ENCODE measurements at places on chromosomes 13 and 19.
A peak's percentile ranks its signal among the peaks of the same experiment; 100 is the strongest.

GRCh38 chr19:1468821-1469254, 10.2 kb downstream of the C19orf25 start:
- DNase-seq, result peak; percentile 71

DNA sequence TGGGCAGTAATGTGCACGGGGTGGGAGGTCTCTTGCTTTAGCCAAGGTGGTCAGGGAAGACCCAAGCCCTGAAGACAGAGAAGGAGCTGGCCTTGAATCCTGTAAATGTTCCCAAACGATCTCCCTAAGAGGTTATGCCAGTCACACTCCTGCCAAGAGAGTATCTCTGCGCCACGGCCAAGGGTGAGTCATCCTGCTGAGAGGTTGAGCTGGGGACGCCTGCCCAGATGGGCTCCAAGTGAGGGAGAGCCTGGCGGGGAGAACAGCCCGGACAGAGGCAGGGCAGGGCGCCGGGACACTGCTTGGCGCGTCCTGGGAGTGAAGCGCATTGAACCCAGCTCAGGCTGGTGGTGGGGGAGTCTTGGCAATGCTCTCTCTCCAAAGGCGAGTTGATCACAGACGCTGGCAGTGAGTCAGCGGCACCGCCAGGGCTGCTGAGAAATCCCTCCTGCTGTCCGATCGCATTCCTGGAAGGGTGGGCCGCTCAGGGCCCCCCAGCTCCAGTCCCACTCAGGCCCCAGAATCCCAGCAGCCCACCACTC, 16.4 kb downstream of the SULT2B1 start:
- DNase-seq, result peak; percentile 13

- no peak for DNase-seq
Measured at GRCh38 chr13:46195016-46195415, 13.0 kb upstream of the LCP1 start.

DNA sequence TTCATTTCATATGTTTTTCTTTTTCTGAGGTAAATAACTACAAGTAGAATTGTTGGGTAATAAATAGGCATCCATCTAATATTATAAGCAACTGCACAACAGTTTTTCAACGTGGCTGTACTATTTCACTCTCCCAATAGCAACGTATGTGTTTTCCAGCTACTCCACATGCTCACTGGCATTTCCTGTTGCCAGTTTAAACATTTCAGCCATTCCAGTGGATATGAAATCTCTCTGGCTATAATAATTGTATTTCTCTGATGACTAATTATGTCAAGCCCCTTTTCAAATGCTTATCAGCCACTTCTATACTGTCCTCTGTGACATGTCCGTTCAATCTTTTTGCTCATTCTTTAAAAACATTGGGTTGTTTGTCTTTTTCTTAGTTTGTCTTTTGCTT, 26.8 kb upstream of the ALOX5AP start:
- DNase-seq, result no peak

GRCh38 chr19:2516727-2517126, 40.8 kb downstream of the GADD45B start:
- no peak for DNase-seq

DNA sequence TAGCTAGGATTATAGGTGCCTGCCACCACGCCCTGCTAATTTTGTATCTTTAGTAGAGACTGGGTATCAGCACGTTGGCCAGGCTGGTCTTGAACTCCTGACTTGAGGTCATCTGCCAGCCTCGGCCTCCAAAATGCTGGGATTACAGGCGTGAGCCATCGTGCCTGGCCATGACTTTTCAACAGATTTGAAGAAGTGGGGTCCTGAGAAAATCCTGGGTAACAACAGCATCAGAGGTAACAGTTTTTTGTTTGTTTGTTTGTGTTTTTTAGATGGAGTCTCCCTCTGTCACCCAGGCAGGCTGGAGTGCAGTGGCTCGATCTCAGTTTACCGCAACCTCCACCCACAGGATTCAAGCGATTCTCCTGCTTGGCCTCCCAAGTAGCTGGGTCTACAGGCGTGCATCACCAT, 3.7 kb downstream of the JUNB start:
- no peak for DNase-seq

DNA sequence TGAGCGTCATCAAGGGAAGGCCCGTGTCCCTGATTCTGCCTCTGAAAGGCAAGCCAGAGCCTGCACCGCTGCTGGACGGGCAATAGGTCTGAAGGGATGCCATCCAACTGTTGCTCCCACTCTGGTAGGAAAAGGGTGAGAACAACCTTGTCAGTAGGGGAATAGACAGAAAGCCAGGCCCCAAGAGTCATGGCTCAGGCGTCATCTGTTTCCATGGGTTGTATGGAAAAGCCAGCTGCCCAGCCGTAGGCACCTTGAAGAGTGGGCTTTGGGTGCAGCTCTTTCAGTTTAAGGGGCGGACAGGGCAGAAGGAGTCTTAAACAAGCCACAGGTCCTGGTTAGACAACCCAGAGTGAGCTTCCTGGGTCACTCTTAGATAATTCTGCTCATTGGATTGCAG, 66.5 kb downstream of the RNF6 start:
- no peak for DNase-seq

DNA sequence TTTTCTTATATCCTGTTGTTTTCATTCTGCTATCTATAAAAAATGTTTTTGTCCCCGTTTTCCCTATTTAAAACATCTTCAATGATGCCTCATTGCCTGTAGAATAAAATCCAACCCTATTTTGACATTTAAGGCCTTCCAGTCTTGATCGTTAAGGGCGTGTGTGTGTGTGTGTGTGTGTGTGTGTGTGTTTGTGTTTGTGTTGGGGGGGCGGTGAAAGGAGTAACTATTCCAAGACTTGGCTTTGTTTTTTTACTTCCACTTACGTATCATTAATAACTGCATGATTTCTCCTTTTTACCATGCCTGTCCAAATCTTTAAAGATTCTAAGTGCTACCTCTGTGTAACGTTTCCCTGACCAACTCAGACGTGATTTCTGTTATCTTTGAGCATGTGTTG, 784 bp downstream of the PIBF1 start:
- DNase-seq, result no peak

DNA sequence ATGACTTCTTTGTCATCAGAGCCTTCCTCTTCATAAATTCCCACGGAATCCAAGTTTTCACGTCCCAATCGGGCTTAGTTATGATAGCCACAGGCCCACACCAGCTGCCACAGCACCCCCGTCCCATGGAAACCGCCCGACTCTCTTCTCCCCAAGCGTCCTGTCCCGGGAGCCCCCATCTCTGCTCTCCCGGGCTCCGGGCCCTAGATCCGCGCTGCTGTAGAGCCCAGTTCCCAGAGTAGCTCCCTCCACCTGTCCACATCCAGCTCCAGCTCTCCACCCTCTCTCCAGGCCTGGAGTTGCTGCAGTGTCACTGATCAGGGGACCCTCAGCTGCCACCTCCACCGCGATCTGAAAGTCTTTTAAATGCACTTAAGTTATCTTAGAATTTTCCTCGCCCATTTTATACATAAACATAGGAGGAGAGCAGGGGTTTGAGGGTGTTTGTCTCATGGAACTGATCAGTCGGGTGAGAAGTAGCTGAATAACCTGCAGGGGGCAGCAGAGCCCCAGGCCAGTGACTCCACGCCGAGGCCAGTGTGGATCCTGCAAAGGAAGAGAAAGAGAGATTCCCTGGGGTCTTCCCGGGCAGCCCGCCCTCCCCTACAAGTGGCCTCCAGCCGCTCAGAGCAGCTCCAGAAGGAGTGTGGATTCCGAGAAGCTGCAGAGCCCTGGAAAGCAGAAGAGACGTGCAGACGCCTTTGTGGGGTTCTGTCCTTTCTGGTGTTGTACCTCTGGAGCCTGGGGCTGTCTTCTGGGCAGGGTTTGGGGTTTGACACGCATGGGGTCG, 1.1 kb upstream of the ZNF763 start:
- peak; percentile 81 for DNase-seq

- DNase-seq, result no peak
Measured at GRCh38 chr19:49393881-49394280, 5.8 kb downstream of the KASH5 start.

DNA sequence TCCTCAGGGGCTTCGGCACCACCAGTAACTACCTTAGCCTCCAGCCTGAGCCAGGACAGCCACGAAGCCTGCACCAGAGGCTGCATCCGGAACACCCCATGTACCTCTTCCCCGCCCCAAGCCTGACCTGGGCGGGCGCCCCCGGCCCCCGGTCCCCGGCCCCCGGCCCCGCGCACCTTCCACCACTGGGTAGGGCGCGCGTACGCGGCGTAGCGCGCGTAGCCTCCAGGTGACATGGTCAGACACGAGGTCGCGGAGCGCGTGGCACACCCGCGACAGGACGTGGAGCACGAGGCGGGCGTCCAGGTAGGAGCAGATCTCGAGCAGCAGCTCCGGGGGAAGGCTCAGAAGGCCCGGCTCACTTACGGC, 450 bp downstream of the FBXW9 start:
- peak; percentile 43 for DNase-seq

- DNase-seq, result no peak
Measured at GRCh38 chr13:46844431-46844830, 47.5 kb upstream of the ESD start.

- no peak for DNase-seq
Measured at GRCh38 chr13:83377491-83377890, 504.8 kb downstream of the SLITRK1 start.

DNA sequence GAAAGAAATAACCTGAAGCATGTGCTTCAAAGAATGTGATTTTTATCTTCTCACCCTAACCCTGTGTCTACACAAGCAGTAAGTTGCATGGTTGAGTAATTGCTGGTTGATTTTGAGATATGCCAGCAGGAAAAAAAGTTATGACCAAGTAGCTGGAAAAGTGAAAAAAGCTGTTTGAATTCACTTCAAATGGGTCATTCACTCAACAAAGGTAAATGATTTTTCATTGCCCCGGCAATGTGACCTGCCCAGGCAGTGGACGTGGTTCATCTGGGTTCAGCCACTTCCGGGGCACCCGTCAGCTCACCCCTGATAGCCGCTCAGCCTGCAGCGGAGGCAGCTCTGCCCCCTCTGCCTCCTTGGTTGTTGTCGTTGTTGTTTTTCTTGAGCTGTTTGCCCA, 18.5 kb downstream of the TNFRSF19 start:
- DNase-seq, result no peak

DNA sequence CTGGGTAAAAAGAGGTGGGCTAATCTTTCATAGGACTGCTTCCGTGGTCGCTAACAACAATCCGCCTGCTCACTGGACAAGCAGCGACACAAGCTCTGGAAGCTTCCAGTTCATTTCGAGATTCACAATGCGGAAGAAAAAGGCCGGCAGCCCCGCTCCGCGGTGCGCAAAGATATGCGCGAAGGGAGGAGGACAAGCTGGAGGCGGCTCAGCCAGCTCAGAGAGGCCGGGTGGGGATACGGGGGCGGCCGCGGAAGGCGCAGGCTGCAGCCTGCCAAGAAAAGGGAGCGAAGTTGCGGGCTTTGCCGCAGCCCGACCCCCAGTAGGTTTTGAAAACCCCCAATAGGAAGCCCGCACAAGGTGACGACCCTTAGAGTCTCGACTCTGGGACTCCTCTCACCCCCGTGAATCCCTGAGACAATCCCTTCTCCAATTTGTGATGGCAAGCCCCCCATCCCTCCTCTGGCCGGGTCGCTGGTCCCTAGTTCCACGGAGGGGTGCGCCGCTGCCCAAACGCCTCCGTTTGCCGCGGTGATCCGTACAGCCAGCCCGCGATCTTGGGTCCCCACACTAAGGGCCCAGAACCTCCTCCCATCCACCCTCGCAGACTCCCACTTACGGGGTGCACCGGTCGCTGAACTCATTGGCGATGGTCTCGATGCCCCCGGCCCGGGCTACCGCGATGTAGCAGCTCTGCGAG, 697 bp downstream of the HSPH1 start:
- DNase-seq, result peak; percentile 73

DNA sequence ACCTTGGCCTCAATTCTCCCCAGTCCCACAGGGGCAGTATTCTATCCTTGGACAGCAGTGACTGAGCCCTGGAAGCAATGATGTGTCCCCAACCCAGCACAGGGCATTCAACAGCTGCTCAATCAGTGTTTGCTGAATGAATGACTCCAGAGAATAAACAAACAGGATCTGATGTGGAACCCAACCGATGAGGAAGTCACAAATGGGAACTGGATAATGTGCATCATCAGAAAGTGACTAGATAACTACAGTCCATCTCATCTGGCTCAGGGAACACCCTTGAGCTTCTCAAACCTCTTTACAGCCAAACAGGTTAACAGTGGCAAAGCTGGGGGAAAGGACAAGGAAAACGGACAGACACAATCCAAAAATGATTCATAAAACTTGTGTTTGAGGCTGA, 8.2 kb downstream of the SLC25A30 start:
- DNase-seq, result no peak

DNA sequence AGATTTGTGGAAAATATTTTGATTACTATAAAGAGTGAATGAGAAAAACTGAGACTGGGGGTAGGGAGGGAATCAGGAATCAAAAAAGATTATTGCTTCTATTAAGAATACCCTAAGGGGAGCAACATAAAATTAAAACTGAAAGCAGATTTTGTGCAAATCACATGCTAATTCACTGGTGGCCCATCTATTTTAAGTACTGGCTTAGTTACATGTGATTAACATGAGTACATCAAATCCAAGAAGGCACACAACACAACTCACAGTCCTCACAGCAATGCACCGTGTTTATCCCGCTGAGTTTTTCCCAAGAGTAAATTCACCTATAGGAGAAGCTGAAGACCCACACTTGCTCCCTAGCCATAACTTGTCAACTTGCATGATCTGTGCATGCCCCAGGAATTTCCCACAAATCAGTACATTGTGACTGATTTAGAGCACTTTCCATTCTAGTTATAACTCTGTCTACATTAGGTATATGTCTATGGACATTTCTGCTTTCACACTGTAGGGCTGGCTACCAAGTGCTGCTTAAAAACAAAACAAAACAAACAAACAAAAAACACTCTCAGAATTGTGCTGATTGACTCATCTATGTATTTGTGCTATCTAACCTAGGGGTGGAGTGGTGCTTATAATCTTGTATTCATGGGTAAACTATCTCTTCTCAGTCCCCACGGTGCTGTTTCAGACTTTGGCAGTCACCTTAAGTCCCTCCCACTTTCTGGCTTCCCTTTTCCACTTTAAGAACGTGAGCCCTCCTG, 24.3 kb downstream of the AMER2 start:
- no peak for DNase-seq

GRCh38 chr13:50068508-50068907, 53.3 kb downstream of the KCNRG start:
- DNase-seq, result no peak

DNA sequence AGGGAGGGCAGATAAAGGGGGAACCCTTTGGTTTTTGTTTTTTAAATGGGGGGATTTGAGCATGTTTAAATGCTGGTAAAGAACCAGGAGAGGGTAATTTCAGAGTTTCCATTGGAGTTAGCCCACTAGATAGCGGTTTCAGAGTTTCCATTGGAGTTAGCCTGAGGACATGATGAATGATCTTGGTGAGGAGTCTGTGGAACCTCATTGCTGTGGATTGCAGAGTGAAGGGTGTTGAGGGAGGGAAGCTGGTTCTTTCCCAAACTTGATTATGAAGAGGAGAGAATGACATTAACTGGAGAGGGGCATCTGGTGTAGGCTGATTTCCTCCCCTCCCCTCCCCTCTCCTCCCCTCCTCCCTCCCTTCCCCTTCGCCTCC, 5.0 kb downstream of the WASF3 start:
- no peak for DNase-seq

- no peak for DNase-seq
Measured at GRCh38 chr13:31195616-31196015, 4.2 kb upstream of the B3GLCT start.
